Coronary artery (tissue), 2 donors: ENCODE measurements at places on chromosomes 6 and 20.

DNA sequence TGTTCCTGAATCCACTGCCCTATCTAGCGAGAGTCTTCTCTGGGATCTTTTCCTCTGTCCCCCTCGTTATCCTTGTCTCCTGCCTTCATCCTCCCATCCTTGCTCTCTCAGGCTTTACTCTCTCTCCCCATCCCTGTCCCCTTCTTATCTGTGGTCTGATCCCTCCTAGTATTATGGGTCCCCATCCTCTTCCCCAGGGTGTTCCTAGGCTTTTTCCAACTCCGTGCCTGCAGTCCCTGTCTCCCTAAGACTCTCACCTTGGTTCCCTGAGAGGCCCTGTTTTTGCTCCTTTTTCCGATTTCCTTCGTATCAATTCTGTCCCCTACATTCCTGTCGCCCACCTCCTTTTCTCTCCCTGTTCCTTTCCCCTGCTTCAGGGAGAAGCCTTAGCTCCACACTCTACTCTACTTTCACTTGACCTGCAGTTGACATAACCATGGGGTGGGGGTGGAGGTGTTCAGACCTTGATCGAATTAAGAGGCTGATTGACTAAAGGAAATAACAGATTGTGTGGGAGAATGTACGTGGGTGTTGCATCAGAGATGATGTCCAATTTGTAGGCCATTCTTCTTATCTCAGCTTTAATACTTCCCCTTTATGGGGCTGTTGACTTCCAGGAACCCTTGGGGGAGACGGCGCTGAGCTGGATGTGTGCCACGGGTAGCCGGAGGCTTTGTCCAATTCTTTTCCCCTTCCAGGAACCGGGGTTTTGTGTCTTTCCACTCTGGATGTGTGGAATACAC is 905 bp downstream of the PPARD start:
- DNase-seq = no peak

- DNase-seq = no peak
Observed at GRCh38 chr6:63434943-63435342, 115.2 kb upstream of the LGSN start.

- no peak for DNase-seq
Observed at GRCh38 chr20:3730803-3731672, 1.4 kb upstream of the HSPA12B start.

DNA sequence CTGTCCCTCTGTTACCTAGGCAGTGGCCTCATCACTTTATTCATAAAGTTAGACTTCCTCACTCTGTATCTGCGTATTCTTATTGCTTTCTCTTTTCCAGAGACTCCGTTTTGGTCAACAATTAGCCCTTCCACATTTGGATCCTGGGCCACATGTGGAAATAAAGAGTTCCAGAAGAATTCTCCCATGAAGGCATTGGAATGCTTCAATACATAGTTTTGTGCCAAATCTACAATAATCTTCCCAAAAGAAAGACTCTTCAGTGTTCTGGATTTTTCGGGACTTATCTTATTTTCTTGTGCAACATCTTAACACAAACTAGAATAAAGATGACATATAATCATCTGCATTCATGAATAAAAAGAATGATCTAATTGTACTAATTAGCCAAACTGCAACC is 187.7 kb upstream of the BMP2 start:
- no peak for DNase-seq

GRCh38 chr20:37879843-37880242 is 23.1 kb upstream of the VSTM2L start:
- DNase-seq = no peak

DNA sequence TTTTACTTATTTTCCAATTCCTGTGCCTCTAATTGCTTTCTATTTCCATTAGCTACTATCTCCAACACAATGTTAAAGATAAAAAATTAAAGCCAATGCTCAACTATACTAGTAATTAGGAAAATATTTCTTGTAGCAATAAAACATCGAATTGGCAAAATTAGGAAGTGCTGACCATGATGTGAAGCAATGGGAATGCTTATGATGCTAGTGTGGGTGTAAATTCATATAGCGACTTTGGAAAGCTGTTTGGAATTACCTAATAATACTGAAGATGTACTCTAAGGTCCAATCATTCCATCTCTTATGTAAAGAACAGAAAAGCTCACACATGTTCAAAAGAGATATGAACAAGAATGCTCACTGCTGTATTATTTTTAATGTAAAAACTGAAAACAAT is 78.2 kb downstream of the UBE3D start:
- no peak for DNase-seq

DNA sequence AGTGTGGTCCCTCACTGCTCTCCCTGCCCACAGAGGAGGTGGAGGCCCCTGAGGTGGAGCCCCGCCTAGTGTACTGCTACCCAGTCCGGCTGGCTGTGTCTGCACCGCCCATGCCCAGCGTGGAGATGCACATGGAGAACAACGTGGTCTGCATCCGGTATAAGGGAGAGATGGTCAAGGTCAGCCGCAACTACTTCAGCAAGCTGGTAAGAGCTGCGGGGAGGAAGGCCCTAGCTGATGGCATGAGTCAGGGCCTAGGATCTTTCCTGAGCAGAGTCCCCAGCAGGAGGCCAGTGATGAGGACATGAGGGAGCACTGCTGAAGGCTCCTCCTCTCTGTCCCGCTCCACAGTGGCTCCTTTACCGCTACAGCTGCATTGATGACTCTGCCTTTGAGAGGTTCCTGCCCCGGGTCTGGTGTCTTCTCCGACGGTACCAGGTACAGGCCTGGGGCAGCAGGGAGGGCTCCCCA is 11.2 kb downstream of the PCIF1 start:
- DNase-seq = no peak

DNA sequence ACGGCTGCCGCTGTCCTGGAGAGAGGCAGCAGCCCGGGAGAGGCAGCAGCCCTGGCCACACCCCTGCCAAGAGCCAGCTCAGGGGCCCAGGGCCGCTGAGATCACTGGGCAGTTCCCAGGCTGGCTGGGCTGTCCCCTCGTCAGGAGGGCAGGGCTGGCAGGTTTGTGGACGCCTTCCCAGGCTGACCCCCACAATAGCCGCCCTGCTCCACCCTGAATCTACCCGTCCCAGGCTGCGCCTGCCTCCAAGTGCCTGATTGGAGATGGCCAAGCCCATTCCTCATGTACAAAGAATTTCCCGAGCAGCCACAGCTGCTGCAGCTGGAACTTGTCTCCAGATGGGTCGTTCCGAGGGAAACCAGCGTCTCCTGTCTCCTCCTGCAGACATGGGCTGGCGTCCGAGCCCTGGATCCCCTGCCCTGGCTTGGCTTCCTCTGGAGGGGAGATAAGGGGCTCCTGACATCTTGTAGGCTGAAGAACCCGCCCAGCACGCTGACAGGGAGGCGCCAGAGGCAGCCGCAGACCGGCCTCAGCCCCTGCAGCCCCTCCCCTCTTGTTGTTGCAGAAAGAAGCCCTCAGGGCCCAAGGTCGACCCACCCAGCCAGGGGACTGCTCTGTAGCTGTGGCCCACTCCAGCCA is 9.4 kb upstream of the GATA5 start:
- DNase-seq = no peak

GRCh38 chr6:46420921-46421638 is 70.2 kb downstream of the RCAN2 start:
- no peak for DNase-seq

DNA sequence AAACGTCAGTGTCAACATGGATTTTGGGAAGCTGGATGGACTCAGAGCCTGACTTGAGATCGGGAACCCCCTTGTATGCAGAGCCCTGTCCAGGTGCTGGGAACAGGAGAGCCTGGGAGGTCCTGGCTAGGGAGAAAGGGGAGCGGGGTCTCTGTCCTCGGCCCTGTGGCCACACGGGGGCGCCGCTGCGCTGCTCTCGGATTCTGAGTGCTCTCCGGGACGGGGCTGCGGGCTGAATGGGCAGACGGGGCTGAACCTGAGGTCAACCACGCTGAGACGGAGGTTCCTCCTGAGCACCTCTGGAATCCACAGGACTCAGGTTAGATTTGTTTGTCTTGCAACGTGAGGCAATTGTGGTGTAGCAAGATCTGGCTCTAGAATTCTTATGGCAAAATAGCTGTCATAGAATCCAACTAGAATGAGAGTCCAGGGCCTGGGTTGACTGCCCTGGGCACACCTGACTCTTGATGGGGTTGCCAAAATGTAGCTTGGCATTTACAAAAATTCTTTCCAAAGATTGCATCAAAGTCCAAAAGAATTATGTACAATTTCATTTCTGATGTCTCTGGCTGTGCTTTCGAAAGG is 20.6 kb upstream of the HLA-F start:
- no peak for DNase-seq

GRCh38 chr6:38182426-38182825 is 362.9 kb downstream of the ZFAND3 start:
- peak; percentile 64 for DNase-seq

GRCh38 chr6:34606477-34607265 is 50.5 kb upstream of the SPDEF start:
- no peak for DNase-seq

- no peak for DNase-seq
Observed at GRCh38 chr6:34970488-34970887, 81.4 kb downstream of the ANKS1A start.

DNA sequence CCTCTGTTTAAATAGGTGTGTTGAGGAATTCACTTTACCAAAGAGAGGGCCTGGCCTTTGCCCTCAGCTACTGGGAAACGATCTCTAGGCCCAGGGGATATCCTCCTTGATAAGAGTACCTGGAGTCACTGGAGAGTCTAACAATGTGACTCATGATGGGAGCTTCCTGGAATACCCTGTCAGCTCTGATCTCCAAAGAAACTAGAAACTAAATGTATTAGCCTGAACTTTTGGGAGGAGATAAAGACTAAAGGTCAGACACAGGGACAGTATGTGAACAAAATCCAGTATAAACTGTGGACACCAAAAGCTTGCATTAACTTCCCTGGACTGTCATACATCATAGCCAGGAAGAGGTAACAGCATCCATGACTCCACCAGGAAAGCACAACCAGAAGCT is 148.5 kb downstream of the RNGTT start:
- no peak for DNase-seq

GRCh38 chr20:54048481-54048880 is 21.9 kb downstream of the BCAS1 start:
- no peak for DNase-seq

DNA sequence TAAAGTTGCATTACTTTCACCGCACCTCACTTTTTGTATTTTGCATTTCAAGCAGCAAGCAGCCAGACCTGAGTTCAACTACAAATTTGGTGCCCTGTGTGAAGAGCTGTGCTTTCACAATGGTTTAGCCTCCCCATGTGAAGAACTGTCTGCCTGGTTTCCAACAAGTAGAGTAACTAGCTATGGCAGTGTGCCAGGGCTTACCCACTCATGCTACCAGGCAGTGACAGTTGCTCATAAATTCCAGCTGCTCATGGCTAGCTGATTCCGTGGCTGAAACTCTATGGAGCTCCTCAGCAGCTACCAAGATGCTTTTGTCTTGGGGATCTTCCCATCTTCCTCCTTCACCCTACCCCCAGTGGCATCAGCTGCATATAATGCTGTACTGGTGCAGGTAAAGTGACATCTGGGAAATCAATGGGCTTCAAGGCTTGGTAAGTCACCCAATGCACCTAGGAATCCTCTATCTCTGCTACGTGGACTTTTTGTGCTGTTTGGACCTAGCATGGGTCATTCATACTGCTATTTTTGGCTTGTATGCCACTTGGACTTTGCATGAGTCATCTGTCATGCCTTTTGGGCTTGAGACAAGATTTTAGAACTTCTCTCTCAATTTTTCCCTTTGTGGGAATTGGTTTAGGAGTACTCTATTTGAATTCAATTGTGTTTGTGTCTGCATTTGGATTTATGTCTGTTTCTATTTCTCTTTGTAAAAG is 176.5 kb upstream of the GJE1 start:
- DNase-seq = no peak

DNA sequence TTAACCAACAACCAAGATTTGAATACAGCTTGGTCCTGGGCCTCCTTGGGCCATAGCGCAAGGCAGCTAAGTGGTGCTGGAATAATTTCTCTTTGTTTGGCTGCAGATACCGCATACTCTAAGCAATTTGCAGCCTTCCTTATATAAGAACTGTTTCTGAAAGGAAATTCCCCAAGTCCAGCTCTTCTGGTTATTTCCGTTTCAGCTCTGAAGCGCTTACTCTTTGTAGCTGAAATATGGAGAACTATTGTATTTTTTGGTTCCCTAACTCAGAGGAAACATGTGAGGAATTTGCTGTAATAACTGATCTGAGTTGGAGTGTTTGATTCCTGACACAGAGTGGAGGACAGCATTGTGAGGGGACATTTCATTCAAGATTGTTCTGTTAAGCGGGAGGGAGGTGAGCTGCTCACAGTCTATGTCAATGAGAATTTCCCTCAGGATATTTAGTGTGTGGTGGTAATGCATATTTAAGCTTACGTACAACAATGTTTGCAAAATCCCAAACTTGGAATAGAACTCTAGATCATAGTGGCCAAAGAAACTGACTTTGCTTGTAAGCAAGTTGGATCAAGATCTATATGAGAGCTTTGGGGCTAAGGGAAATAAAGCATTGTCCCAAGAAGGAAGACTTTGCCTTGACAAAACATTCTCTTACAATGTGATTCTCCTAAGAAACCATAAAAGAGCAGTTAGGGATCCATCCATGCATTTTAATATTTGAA is 576.6 kb upstream of the FLRT3 start:
- DNase-seq = no peak

- DNase-seq = no peak
Observed at GRCh38 chr6:781350-781961, 88.5 kb upstream of the EXOC2 start.

- no peak for DNase-seq
Observed at GRCh38 chr6:105985816-105986632, 100.1 kb upstream of the PRDM1 start.

GRCh38 chr6:23533944-23534343 is 592.1 kb upstream of the NRSN1 start:
- DNase-seq = no peak

DNA sequence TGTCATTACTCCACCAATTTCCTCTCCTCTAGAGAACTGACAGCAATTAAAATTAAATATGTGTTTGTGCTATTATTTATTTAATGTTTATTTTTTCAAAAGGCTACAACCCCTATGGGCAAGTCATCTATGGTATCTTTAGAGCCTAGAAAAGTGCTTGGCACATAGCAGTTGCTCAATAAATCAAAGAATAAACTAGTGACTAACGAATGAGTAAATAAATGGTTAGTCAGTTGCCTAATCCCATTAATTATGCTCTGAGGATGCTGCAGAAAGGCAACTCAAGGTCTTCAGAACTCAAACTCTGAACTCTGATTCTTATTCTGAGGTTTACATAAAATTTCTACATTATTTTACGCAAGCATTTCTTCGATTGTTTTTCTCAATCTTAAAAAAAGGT is 193.0 kb upstream of the TSHZ2 start:
- no peak for DNase-seq

DNA sequence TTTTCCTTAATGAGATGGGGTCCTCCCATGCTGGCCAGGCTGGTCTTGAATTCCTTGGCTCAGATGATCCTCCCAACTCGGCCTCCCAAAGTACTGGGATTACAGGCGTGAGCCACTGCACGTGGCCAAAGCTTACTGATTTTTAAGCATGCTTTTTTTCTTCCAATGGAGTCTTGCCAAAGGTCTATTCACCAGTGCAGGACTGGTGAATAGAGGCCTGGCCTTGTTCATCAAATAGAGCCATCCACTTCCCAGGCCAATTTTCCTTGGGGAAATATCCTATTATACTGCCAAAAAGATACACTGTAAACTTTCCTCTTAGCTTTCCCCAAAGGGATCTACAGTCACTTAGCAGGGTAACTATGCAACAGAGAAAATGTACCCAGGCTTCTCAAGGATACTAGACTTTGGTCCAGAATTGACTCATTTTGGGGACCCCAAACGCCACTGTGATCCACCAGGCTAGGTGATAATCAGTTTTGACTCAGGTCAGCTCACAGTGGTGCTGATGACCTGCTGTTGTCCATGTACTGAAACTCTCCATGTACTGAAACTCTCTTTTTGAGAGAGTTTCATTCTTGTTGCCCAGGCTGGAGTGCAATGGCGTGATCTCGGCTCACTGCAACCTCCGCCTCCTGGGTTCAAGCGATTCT is 91.8 kb downstream of the REPS1 start:
- DNase-seq = no peak
